CD4-positive, alpha-beta T cell treated with Interleukin-17A for 4 hours (primary cell): ENCODE measurements at places on chromosomes 1 and 21.

DNA sequence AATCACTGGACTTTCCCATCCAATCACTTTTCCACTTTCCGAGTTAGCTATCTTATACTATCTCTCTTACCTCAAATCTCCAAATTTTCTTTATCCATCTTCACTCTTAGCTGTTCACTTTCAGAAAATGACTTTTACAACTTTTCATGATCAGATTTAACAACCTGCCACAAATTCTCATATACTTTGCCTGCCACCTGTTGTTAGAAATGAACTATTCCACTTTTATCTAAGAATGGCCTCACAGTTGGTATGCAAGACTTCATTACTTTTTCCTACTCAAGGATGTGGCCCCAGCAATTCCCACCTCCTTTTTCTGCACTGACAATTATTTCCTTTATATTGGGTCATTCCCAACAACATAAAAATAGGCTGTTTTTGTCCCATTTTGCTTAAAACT lies 93.6 kb upstream of the DEPDC1 start:
- DNase-seq: no peak

- DNase-seq: no peak
Measured at GRCh38 chr1:203463469-203464062, 12.0 kb upstream of the PRELP start.

GRCh38 chr1:208223136-208223535 lies 21.0 kb downstream of the PLXNA2 start:
- DNase-seq: no peak

GRCh38 chr21:33843216-33843615 lies 72.4 kb downstream of the ATP5PO start:
- no peak for DNase-seq

- DNase-seq: no peak
Measured at GRCh38 chr1:10516925-10517676, 42.4 kb downstream of the PEX14 start.

GRCh38 chr1:223234170-223234514 lies 91.1 kb upstream of the TLR5 start:
- no peak for DNase-seq

DNA sequence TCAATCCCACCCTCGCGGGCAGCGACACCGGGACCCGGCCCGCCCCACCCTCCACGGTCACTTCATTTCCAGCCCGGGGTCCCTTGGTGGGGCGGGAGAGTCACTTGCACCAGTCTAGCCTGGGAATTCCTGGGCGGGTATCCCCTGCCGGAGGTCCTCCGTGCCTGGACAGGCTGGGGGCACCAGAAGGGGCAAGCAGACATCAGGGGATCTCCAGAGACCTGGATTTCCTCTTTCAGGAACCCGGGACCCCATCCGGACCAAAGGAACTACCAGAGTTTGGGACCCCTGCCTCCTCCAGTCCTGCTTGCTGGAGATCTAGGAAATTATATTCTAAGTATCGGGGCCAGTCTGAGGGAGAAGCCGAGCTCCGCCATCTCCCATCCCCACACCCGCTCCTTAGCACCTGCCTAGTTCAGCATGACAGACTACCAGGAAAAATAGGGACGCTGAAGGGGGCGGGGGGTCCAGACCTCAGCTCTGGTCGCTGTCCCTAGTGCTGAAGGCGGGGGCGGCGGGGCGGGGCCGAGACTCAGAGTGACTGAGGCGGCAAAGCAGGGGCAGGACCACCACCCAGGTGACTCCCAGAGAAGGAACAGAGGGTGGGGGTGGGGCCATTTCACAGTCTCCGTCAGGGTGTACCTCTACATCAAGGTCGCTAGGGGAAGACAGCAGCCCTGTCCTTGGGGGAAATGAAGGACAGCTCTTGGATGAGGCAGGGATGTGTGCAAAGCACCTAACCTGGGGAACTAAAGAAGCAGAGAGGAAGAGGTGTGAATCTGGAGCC lies 832 bp downstream of the HCN3 start:
- peak; percentile 76 for DNase-seq

DNA sequence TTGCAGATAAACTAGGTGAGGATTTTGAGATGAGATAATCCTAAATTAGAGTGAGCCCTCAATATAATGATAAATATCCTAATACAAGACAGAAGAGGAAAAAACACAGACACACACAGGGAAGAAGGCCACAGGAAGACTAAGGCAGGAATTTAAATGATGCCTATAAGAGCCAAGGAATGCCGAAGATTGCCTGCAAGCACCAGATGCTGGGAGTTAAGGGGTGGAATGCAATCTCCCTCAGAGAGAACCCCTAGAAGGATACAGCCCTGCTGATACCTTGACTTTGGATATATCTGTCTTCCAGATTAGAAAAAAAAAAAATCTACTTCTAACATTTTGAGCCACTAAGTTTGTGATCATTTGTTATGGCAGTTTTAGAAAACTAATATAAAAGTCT lies 299.7 kb upstream of the PRMT6 start:
- no peak for DNase-seq

DNA sequence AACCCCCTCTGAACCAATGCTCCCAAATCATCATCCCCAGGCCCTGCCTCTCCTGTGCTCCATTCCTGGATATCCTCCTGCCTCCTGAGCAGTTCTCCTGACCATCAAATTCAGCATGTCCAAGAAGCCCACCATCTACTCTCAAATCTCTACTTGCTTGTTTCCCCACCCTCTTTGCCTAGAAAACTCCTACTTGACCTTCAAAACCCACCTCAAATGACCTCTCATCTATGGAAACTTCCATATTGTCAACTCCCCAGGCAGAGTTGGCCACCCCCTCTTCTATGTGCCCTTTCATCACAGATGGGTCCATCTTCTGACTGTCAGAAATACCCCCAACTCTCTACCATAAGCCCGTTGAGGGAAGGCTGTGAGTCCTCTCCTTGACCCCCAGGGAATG lies 16.8 kb downstream of the ADGRB2 start:
- DNase-seq: no peak

GRCh38 chr1:1313500-1314236 lies 5.3 kb downstream of the PUSL1 start:
- DNase-seq: no peak

GRCh38 chr1:31591425-31592093 lies 15.2 kb downstream of the TINAGL1 start:
- no peak for DNase-seq

DNA sequence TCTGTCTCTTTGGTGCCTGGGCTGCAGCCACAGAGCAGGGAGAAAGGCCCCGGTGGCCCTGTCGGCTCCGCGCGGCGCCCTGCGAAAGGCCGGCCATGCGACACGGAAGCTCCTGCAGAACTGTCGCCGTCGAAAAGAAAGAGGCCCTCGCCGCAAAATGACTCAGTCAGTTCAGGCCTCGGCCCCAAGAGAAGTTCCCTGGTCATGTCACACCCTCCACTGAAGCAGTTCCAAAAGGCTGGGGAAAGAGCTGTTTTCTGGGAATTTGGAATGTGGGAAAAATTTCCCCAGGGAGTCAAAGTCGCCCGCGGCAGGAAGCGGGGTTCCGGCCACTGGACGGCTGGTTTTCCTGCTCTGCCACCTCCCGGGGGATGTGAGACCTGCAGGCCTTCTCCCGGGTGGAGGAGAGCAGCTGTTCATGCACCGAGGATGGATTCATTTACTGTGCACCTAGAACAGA lies 115.8 kb upstream of the ZNF678 start:
- no peak for DNase-seq

DNA sequence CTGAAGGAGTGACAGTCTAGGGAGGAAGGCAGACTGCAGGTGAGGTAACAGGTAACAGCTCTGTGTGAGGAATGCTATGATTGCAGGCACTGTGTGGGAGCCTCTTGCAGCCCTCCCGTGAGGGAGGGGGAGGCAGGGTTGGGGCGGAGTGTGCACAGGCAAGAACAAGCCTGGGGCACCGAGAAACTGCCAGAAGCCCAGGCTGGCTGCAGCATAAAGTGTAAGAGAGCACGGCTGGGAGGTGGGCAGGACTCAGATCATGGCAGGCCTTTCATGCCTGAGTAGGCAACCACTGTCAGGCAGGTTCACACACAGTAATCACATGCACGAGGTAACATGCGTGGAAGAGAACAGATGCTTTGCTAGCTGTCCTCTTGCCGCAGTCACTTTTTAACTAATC lies 11.3 kb upstream of the RHEX start:
- DNase-seq: no peak

GRCh38 chr1:36258960-36259344 lies 34.7 kb downstream of the THRAP3 start:
- no peak for DNase-seq

- DNase-seq: peak; percentile 37
Measured at GRCh38 chr1:111656086-111657017, 36.8 kb downstream of the RAP1A start.

DNA sequence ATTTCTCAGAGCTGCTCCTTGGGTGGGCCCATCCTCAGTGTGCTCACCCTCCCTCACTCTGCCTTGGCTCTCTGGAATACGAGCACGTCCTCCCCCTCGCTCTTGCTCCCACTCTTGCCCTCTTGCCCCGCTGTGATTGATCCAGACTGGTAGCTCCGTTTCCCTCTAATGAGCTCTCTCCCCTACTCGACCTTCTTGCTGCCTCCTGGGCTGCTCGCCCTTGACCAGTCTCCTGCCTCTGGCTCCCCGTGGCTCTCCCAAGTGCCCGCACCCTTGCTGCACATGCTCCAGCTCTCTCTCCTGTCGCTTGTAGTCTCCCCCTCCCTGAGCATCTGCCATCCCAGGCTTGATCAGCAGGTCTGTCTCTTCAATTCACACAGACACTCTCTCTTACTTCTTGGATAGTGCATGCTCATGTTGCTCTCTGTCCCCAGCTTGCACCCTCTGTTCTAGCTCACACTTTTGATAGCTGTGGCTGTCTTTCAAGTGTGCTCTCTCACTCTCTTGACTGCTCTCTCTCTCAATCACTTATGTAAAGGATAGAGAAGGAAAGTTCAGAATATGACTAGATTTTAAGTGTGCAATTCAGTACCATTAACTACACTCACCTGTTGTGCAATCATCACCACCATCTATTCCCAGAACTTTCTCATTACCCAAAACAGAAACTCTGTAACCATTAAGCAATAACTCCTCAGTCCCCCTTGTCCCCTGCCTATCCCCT lies 51.1 kb downstream of the PHC2 start:
- no peak for DNase-seq

DNA sequence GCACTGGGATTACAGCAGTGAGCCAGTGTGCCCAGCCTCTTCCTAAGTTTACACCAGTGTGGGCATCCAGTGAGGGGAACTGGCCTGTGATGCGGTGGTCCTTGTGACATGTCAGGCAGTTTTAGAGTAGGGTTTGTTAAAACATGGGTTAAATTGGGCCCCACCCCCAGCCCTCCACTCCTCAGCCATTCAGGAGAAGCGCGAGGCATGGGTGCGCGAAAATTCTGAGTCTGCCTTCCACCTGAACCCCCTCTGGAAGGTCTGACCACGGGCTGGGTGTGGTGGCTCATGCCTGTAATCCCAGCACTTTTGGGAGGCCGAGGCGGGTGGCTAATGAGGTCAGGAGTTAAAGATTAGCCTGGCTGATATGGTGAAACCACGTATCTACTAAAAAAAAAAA lies 51.7 kb downstream of the SKI start:
- DNase-seq: no peak

- no peak for DNase-seq
Measured at GRCh38 chr1:157597959-157598667, at the start of gene FCRL4. FCRL4 (minus strand) TSS chr1:157598085; CDS start chr1:157597944, 141 bp downstream.

- no peak for DNase-seq
Measured at GRCh38 chr1:150971583-150972416, 2.8 kb downstream of the CERS2 start.

GRCh38 chr21:18170829-18171228 lies 73.8 kb upstream of the CHODL start:
- DNase-seq: no peak

DNA sequence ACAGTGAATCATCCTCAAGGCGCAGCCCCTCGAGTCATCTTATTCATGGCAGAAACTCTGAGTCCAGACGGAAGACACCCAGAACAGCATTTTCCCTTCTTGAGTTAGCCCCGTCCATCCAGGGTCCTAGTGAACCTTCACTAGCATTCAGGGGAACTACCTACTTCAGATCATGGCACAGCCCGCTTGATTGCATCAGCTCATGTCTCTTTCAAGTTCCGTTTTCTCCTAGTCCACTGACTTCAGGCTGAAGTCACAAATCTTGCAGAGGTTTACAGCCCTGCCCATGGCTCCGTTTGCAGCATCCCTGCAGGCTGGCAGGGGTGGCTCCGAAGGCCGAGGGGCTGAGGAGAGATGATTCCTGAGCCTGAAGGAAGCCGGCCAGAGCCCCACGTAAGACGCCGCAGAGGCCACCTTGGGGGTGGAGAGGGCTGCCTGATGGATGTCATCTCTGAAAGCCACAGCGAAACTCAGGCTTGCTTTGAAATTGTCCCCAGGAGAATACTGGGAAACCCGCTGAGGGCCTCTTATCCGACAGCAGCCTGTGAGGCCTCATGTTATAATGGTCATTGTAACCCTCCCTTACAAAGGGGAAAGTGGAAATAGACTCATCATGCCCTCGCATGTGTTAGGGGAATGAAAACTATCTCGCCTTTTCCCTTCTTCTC lies 310.2 kb upstream of the AJAP1 start:
- DNase-seq: no peak

GRCh38 chr1:149846593-149847466 lies 52.5 kb upstream of the BOLA1 start:
- DNase-seq: no peak

DNA sequence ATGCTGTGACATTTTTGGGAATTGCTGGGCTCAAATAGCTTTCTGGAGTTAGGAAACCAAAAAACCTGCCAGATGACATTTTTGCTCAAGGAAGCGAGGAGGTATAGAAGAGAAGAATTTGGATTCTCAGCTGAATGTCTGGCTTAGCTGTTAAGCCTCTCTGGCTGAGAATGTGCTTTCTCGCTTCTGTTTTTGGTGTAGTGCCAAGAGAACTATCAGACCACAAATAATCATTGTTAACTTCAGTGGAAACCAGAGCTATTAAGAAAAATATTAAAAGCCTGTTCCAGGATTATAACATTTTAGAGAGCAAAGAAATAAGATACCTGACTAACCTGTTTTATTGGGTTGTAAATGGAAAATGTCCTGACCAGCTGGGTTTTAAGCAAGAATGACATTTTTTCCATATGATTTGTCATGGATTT lies 39.5 kb upstream of the DIPK1A start:
- DNase-seq: no peak

DNA sequence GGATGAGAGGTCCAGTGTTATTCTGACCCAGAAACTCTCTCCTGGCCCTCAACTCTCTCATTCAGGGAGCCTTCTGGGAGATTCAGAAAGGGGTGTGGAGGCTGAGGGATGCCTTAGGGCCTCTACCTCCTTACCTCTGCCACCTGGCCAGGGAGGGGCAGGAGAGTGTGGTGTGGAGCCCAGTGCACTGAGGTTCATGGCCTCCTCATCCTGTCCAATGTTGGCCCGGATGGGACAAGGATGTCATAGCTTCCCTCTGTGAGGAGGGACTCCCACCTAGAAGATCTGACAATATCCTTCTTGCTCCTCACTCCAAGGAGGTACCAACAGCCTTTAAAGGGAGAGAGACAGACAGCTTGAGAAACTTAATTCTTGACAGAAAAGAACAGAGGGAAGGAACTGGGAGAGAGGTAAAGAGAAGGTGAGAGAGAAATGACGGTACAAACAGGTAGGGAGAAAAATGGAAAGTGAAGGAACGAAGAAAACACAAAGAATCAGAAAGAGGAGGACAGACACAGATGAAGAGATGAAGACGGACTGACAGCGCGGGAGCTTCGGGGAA lies 779 bp downstream of the BEND5 start:
- DNase-seq: no peak

- peak; percentile 83 for DNase-seq
Measured at GRCh38 chr1:206579747-206580437, 32.4 kb downstream of the EIF2D start.

- no peak for DNase-seq
Measured at GRCh38 chr1:155834296-155834926, 22.6 kb downstream of the GON4L start.

GRCh38 chr21:44890961-44891541 lies 17.6 kb upstream of the PTTG1IP start:
- no peak for DNase-seq

- DNase-seq: no peak
Measured at GRCh38 chr1:26373789-26374188, 1.2 kb upstream of the ZNF683 start.
